ENCODE measurements at places on chromosomes 7 and 10.

DNA sequence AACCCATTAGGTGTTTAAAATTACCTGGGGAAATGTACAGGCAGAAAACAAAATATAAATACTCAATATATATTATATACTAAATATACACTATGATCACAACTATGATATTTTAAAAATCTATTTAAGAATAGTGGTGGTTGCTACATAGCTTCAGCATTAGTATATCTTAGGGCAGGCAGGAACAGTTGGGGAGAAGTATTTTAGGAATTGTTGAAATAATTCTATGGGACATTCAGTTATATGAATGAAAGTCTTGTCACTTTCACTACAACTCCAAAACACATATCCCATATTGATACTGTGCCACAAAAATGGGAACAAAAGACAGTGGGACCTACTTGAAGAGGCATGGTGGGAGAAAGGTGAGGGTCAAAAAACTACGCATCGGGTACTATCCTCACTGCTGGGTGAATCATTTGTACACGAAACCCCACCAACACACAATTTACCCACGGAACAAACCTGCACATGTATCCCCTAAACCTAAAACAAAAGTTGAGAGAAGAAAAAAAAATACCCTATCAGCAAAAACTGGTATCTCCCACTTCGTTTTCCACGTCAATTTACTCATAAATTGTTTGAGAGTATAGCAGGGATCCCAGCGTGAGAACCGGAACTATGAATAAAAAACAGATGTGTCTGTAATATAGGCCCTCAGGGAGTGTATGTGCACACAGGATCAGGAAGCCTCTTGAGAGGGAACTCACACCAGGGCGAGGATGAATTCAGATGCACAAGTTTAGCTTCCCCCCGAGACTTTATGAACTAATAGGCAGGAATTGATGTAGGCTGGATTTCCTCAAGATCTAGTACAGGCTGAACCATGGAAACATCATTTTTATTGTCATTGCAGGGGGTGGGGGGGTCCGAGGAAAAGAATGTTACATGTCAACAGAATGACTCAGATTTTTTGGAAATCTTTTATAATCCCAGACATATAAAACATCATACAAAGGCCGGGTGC, 16.2 kb downstream of the SLC16A12 start:
- no peaks in the 10 kb centered on the region for H3K36me3 ChIP-seq
- peaks cover 26% of the 10 kb centered on the region for H3K4me1 ChIP-seq
- DNase-seq = no peak
- no peak overlapping the region for H3K27ac ChIP-seq

DNA sequence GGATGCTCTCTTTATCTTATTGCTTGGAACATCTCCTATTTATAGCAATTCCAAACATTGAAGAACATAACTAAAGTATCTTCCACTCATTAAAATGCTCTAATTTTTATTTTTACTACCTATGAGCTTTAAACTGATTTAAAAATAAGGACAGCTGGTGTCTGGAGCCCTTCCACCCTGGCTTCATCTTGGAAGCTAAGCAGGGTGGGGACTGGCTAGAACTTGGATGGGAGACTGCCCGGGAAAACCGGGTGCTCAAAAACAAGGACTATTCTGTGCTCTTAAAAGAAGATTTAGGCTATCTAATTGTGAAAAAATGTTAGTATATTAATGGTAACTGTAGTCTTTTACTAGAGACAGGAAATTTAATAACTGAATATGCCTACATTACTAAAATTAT, 69.2 kb downstream of the ARMC3 start:
- no peak overlapping the region for H3K4me3 ChIP-seq
- no peaks in the 10 kb centered on the region for H3K27me3 ChIP-seq
- no peaks in the 10 kb centered on the region for H3K4me1 ChIP-seq
- no peak overlapping the region for H3K27ac ChIP-seq
- DNase-seq = no peak

- H3K27ac ChIP-seq = peak overlapping the region; percentile 85
- peaks cover 12% of the 10 kb centered on the region for H3K4me1 ChIP-seq
- peak overlapping the region; percentile 55 for H3K4me3 ChIP-seq
- H3K36me3 ChIP-seq = peaks cover 28% of the 10 kb centered on the region
These were observed 4.5 kb downstream of the CPA2 start for GRCh38 chr7:130270947-130271800.

- no peak for DNase-seq
- no peak overlapping the region for H3K4me3 ChIP-seq
- no peaks in the 10 kb centered on the region for H3K36me3 ChIP-seq
- H3K27ac ChIP-seq = no peak overlapping the region
- peaks cover 18% of the 10 kb centered on the region for H3K4me1 ChIP-seq
These were observed 20.2 kb downstream of the OGDH start for GRCh38 chr7:44626620-44627019.

- no peak overlapping the region for H3K4me3 ChIP-seq
- H3K4me1 ChIP-seq = peaks cover 8% of the 10 kb centered on the region
- H3K27me3 ChIP-seq = no peaks in the 10 kb centered on the region
- peak overlapping the region; percentile 64 for H3K27ac ChIP-seq
- peak; percentile 9 for DNase-seq
These were observed 121.2 kb downstream of the UBE2H start for GRCh38 chr7:129831424-129832058.

GRCh38 chr7:113179313-113179712, 61.0 kb upstream of the SMIM30 start:
- H3K27me3 ChIP-seq = no peaks in the 10 kb centered on the region
- no peak overlapping the region for H3K27ac ChIP-seq
- no peak for DNase-seq
- no peaks in the 10 kb centered on the region for H3K4me1 ChIP-seq

GRCh38 chr10:12333380-12334185, 15.8 kb upstream of the CAMK1D start:
- peak overlapping the region; percentile 81 for H3K27ac ChIP-seq
- H3K4me1 ChIP-seq = peaks cover 18% of the 10 kb centered on the region
- DNase-seq = peak; percentile 69
- H3K4me3 ChIP-seq = no peak overlapping the region
- H3K27me3 ChIP-seq = no peaks in the 10 kb centered on the region
- no peaks in the 10 kb centered on the region for H3K36me3 ChIP-seq
